NCI-H1048 (cell line): ENCODE measurements at places on chromosomes 2 and 18.
A peak's percentile ranks its signal among the peaks of the same experiment; 100 is the strongest.

DNA sequence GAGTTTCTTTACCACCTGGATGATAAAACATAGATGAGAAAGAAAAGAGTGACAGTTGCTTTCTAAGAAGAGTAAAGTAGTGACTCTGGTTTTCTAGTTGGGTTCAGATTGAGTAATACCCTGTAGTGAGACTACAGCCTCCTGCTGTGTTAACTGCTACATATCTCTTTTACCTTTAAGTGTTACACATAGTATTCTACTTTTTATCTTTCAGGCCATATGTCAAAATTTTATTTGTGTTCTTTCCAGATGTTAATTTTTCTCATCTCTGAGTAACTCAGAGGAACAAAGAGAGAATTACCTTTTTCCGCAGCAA lies 348.2 kb downstream of the CTNNA2 start:
- DNase-seq: no peak

- DNase-seq: peak; percentile 81
Measured at GRCh38 chr2:32627814-32628579, at the start of gene TTC27. Gene TTC27 (plus strand): TSS chr2:32628050. CDS start chr2:32628293, 243 bp downstream.

- no peak for DNase-seq
Measured at GRCh38 chr18:6340121-6340520, 74.6 kb downstream of the L3MBTL4 start.

- DNase-seq: no peak
Measured at GRCh38 chr2:71483246-71483645, 29.9 kb downstream of the DYSF start.

DNA sequence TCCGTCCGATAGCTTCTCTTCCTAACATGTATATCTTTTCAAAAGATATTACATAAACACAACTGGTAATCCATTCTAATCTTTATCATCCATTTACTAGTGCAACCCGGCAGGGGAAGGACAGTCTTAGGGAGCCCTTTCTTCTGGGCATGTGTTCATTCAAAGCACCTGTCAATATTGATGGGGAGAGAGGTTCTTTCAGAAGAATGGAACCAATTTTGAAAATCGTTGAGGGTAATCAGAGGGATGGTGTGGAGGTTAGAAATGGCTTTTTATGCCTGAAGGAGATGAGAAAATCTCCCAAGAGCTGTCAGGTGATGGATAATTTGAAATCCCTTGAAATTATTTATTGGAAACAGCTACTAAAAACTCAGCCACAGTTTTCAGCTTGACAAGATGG lies 561.9 kb upstream of the DCC start:
- no peak for DNase-seq

- DNase-seq: no peak
Measured at GRCh38 chr2:150859162-150859561, 371.7 kb upstream of the RND3 start.
